ENCODE measurements at places on chromosomes 11 and 22.

DNA sequence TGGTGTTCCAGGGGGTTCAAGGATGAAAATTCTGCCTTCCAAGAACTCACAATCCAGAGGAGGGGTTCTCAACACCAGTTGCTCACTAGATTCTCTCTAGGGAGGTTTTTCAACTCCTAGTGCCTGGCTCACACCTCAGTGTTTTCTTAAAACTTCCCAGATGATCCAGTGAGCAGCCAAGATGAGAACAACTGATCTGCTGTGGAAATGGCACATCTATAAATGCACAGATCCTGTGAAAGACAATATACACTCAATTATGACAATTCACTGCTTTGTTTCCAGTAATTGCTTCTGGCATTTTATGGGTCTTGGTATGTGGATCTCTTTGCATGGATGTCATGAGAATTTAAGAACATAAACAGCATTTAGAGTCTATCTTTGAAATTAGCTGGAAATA is 45.2 kb upstream of the PRSS23 start:
- no peak for DNase-seq

DNA sequence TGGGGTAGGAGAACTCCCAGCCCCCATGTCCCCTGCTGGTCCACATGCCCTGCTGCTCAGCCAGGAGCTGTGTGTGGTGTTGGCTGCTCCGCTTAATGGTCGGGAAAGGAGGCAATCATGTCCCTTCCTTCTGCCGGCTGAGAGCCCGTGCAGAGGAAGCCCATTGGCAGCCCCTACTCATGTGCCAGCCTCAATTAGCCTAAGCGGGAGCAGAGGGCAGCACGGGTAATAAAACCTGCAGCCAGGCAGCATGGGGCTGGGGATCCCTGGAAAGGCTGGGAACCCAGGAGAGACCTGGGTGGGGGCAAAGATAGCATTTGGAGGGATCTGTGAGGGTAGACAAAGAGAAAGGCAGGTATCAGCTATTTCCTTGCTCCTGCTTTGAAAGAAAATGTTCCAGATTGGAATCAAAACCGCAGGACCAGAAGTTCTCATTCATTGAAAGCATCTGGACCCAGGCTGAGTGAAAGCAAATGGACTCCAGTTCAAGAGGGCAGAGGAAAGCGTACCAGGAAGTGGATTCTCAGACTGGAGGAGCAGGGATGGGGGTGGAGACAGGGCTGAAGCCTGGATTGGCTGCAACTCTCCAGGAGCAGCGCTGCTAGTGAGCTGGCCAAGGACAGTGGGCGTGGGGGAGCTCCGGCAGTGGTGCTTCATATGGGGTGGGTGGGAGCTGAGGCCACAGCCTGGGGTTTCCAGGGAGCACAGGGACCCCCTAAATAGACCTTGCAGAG is 103.4 kb upstream of the NECTIN1 start:
- DNase-seq: no peak

- DNase-seq: no peak
Measured at GRCh38 chr11:93063086-93063485, 93.6 kb downstream of the MTNR1B start.

GRCh38 chr11:44763121-44763820 is 36.5 kb downstream of the TSPAN18 start:
- no peak for DNase-seq

DNA sequence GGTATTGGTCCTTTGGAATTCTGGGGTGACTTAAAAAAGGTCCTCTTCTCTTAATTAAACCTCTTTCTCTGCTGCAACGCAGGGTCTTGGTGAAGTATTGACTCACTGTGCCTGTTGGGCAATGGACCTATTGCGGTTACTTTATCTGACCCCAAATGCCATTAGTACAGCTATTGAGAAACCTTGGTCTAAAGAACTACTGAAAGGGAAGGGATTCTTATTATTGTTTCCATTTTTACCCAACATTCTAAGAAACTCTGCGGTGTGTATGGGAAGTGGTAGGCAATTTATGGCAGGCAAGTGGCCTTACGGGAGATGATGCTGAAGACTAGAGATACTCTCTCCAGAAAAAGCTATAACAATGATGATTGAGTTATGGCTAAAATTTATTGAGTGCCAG is 12.5 kb downstream of the SLC6A5 start:
- no peak for DNase-seq

DNA sequence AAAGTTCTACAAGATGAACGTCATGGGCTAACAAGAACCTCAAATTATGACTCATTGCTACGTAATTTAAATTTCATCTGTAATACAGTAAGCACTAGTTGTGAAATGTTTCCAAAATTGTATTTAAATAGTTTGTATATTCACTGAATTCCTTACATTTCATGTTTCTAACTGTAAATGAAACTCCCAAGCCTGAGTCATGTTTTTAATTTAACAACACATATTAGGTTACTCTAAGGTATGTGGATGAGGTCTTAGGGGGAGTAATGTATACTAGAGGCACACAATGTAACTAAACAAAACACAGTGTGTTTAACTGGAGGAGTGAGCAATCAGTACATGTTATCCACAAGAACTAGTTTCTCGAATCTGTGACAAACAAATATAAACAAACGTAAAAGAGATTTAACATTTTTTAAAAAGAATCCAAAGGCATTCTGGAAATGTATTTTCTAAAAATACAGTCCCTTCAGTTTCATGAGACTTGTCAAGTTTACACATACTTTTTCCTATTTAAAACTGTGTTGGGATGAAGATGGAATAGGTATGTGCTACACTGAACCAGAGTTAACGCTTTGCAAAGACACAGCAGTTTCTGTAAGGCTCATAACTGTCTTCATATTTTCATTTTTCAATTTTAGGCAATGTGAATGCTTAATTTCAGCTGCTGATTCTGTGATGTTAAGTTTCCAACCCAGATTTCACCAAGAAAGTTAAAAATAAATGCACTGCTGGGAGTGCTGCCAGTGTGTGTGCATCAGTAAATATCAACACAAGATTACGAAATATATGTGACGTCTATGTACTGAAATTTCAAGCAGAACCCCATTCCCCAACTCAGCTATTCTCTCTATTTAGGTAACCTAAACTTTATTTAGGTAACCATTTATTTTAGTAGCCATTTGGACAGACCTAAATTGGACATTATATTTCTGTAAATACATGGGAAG is 52.6 kb downstream of the PITPNB start:
- DNase-seq: no peak

- no peak for DNase-seq
Measured at GRCh38 chr11:107583629-107584195, 7.2 kb upstream of the ELMOD1 start.

- DNase-seq: no peak
Measured at GRCh38 chr22:45644714-45645113, 26.9 kb upstream of the ATXN10 start.
